T-cell (primary cell): ENCODE measurements at places on chromosomes 16 and 17. TPM values are rescaled to one million over a fixed set of nuclear protein-coding genes. Genes with fewer than 3 reads are reported as not detected.

GRCh38 chr16:20611975-20612481, 35.9 kb upstream of the ACSM2B start:
- no peaks in the 10 kb centered on the region for H3K4me1 ChIP-seq
- H3K4me3 ChIP-seq: no peak overlapping the region
- no peak overlapping the region for H3K27ac ChIP-seq
- H3K27me3 ChIP-seq: no peaks in the 10 kb centered on the region
- DNase-seq: no peak

- H3K27ac ChIP-seq: no peak overlapping the region
- H3K36me3 ChIP-seq: peaks cover 41% of the 10 kb centered on the region
- H3K4me3 ChIP-seq: no peak overlapping the region
- no peak for DNase-seq
- no peaks in the 10 kb centered on the region for H3K4me1 ChIP-seq
- no peaks in the 10 kb centered on the region for H3K27me3 ChIP-seq
These were observed 12.0 kb downstream of the CYBC1 start for GRCh38 chr17:82438401-82439193.

GRCh38 chr16:66207139-66207882, 159.2 kb upstream of the CDH5 start:
- H3K27me3 ChIP-seq: no peaks in the 10 kb centered on the region
- no peak overlapping the region for H3K4me3 ChIP-seq
- no peak overlapping the region for H3K27ac ChIP-seq

GRCh38 chr16:54317101-54317611, 30.6 kb upstream of the IRX3 start:
- DNase-seq: no peak
- no peak overlapping the region for H3K27ac ChIP-seq
- no peaks in the 10 kb centered on the region for H3K36me3 ChIP-seq
- H3K4me1 ChIP-seq: no peaks in the 10 kb centered on the region
- H3K4me3 ChIP-seq: no peak overlapping the region

DNA sequence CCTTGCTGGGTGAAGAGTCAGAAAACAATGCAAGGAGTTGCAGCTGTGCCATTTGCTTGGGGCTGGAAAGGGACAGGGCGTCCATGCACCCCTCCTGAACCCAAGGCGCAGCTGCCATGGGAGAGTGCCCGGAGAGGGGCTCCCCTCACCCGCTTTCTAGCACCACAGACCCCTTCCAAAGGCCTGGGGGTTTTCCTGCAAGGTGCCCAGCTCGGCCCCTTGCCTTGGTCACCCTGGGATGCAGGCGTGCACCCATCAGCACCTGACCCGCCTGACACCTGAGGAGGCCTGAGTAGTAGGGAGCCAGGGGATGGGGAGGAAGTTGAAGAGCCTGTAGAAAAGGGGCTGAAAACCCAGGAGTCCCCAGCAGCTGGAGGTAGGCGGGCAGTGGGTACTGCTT, 30.3 kb downstream of the TMEM186 start:
- H3K27ac ChIP-seq: no peak overlapping the region
- DNase-seq: no peak
- H3K36me3 ChIP-seq: peaks cover 5% of the 10 kb centered on the region
- no peaks in the 10 kb centered on the region for H3K4me1 ChIP-seq
- no peak overlapping the region for H3K4me3 ChIP-seq

GRCh38 chr16:31529108-31529936, 1.6 kb downstream of the AHSP start:
- H3K27ac ChIP-seq: no peak overlapping the region
- no peaks in the 10 kb centered on the region for H3K4me1 ChIP-seq
- H3K36me3 ChIP-seq: no peaks in the 10 kb centered on the region
- peak; percentile 20 for DNase-seq
- H3K4me3 ChIP-seq: no peak overlapping the region

- H3K36me3 ChIP-seq: peaks cover 31% of the 10 kb centered on the region
- H3K27ac ChIP-seq: no peak overlapping the region
- H3K4me1 ChIP-seq: no peaks in the 10 kb centered on the region
- no peak for DNase-seq
- H3K27me3 ChIP-seq: no peaks in the 10 kb centered on the region
- H3K4me3 ChIP-seq: no peak overlapping the region
These were observed 150.8 kb downstream of the SNX11 start for GRCh38 chr17:48258331-48258730.

GRCh38 chr17:79361873-79362771, 248.7 kb downstream of the RBFOX3 start:
- no peak for DNase-seq
- no peak overlapping the region for H3K4me3 ChIP-seq
- no peaks in the 10 kb centered on the region for H3K4me1 ChIP-seq
- no peak overlapping the region for H3K27ac ChIP-seq
- H3K27me3 ChIP-seq: no peaks in the 10 kb centered on the region
- no peaks in the 10 kb centered on the region for H3K36me3 ChIP-seq

Gene ST6GALNAC1
- total RNA-seq: 4.4 TPM

Gene CSH2
- total RNA-seq: not detected

Gene SLC12A3
- total RNA-seq: not detected
